Activated naive CD8-positive, alpha-beta T cell treated with anti-CD3 and anti-CD28 coated beads for 36 hours (primary cell): ENCODE measurements at places on chromosomes 12 and 14.

GRCh38 chr12:14460212-14460841 lies 94.8 kb downstream of the ATF7IP start:
- peaks cover 43% of the 10 kb centered on the region for H3K36me3 ChIP-seq
- no peak for DNase-seq
- H3K27ac ChIP-seq = no peak overlapping the region
- no peak overlapping the region for H3K4me3 ChIP-seq
- H3K4me1 ChIP-seq = peaks cover 18% of the 10 kb centered on the region

DNA sequence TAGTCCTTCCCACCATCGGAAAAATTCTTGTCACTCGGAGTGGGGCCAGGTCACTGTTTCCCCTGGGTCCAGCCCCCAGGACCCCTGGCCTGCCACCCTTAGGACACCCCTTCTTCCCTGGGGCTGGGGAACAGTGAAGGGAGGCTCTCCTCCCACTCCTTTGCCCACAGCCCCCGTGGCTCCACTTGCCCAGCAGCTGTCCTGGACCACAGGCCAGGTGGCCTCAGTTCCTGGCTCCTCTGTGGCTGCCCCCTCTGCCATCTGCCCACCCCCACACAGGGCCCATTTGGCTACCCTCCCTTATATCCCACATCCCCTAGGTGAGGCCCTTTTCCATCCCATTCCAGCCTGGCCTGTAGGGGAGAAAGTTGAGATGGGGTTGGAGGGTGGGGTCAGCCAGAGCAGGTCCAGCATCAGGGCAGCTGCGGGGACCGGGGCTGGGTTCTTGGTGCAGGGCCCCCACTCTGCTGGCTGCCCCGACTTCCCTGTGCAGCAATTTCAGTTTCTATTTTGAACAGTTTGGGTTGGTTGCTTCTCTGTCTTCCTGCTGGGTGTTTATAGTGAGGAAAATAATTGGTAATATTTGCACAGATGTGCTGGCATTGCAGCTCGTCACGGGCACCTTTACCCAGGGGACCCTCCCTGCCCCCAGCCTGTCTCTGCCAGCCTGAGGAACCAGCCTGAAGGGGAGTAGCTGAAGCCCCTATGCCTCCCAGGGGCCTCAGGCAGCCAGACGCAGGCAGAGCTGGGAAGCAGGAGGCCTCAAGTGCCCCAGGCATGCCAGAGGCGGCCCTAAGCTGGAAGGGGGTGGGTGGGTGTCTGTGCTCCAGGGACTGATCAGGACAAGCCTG lies 23.4 kb downstream of the SYNDIG1L start:
- no peaks in the 10 kb centered on the region for H3K27me3 ChIP-seq
- DNase-seq = no peak
- peak overlapping the region; percentile 51 for H3K4me3 ChIP-seq
- no peaks in the 10 kb centered on the region for H3K36me3 ChIP-seq

- no peaks in the 10 kb centered on the region for H3K27me3 ChIP-seq
- H3K4me3 ChIP-seq = no peak overlapping the region
- H3K36me3 ChIP-seq = no peaks in the 10 kb centered on the region
- peaks cover 15% of the 10 kb centered on the region for H3K4me1 ChIP-seq
Observed at GRCh38 chr14:68557648-68558047, 235.2 kb downstream of the ZFP36L1 start.

- no peak for DNase-seq
- H3K4me3 ChIP-seq = no peak overlapping the region
- peaks cover 24% of the 10 kb centered on the region for H3K4me1 ChIP-seq
- H3K36me3 ChIP-seq = peaks cover 8% of the 10 kb centered on the region
- no peak overlapping the region for H3K27ac ChIP-seq
Observed at GRCh38 chr12:12735301-12735700, 18.1 kb downstream of the CDKN1B start.

DNA sequence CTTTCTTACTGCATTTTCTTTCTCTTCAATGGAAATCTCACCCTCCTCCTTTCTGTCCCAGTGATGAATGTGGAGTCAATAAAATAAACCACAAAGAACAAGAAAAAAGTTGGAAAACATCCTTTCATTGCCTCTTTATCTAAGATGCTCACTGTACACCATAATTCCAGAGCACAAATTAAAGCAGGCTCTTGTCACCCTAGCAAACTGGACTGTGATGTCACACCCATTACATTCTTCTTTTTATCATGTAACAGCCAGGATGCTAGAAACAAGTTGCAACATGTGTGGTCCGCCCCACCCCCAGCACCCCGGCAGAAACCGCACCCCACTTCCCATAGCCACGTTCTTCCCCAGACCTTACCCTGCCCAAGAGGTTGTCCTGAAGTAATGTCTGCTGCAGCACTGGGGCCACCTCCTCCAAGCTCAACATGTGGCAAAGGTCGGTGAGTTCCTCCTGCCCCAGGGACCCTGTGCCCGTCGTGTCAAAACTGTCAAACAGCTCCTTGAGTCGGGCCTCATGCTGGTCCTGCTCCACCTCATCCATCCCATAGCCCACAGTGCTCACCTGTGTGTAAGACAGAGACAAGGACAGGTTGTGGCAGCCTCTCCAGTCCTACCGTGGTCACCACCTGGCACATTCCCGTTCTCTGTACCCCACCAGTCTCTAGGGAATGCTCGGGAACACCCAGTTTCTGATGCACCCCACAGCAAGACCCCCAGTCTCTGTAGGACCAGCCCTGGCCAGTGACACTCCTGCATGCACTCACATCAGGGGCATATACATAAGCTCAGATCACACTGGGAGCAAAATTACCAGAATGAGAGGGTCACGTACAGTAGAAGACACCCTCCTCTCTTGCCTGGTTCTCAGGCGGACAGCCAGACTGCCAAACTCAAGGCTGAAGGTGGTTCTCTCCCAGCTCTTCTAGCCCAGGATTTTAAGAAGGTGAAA lies 9.2 kb downstream of the NIN start:
- peak overlapping the region; percentile 91 for H3K27ac ChIP-seq
- H3K36me3 ChIP-seq = peaks cover 48% of the 10 kb centered on the region
- no peaks in the 10 kb centered on the region for H3K27me3 ChIP-seq
- peak; percentile 53 for DNase-seq
- H3K4me3 ChIP-seq = peak overlapping the region; percentile 74

DNA sequence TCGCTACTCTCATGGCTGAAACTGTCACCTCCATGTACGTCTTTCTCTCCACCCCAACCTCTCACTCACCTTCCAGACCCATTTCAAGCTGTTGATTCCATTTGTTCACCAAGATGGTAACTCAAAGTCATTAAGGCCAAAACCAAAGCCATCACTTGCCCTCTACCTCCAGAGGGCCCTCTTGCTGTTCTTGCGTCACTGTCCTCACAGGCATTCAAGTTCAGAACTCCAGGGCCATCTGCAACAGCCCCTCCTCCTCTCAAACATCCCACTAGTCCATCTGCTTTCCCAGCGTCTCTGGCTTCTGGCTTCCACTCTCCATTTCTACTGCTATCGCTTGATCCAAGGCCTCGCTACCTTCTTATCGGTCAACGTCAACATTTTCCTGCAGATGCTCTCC lies 74.5 kb downstream of the VWF start:
- no peaks in the 10 kb centered on the region for H3K4me1 ChIP-seq
- H3K27me3 ChIP-seq = peaks cover 3% of the 10 kb centered on the region
- no peak for DNase-seq
- H3K36me3 ChIP-seq = no peaks in the 10 kb centered on the region
- H3K27ac ChIP-seq = no peak overlapping the region

DNA sequence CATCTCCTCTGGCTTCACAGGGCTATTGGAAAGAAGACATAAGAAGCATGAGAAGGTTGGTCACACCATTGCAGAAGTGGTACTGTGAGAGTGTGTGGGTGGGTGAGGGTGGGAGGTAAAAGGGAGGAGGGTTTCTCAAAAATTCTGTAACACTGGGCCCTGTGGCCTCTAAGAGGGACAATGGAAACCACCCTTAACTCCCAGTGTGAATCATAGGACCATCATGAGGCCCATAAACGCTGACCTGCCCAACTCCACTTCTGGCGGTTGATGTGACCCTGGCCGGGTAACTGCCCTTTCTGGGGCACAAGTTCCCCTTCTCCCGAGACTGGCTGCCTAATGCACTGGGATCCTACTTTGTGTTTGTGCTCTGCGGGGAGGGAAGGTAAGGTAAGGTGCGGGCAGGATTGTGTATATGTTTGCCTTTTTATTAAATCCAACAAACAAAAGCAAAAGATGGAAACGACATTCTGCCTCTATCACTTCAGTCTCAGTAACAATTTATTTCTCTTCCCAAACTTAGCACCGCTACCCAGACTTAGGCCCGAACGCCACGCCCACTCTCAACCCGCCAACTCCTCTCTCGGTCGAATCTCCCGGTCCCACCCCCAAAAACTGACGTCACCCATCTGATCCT lies 551 bp downstream of the METTL1 start:
- peaks cover 26% of the 10 kb centered on the region for H3K4me1 ChIP-seq
- H3K27me3 ChIP-seq = peaks cover 7% of the 10 kb centered on the region
- peak overlapping the region; percentile 98 for H3K27ac ChIP-seq
- peak; percentile 91 for DNase-seq

GRCh38 chr14:93956514-93957332 lies 19.6 kb downstream of the ASB2 start:
- peaks cover 41% of the 10 kb centered on the region for H3K36me3 ChIP-seq
- H3K27me3 ChIP-seq = no peaks in the 10 kb centered on the region
- H3K27ac ChIP-seq = peak overlapping the region; percentile 100

- no peak overlapping the region for H3K4me3 ChIP-seq
- no peak overlapping the region for H3K27ac ChIP-seq
- no peaks in the 10 kb centered on the region for H3K36me3 ChIP-seq
- no peak for DNase-seq
- H3K4me1 ChIP-seq = no peaks in the 10 kb centered on the region
Observed at GRCh38 chr14:100684961-100685360, 41.7 kb upstream of the DLK1 start.

DNA sequence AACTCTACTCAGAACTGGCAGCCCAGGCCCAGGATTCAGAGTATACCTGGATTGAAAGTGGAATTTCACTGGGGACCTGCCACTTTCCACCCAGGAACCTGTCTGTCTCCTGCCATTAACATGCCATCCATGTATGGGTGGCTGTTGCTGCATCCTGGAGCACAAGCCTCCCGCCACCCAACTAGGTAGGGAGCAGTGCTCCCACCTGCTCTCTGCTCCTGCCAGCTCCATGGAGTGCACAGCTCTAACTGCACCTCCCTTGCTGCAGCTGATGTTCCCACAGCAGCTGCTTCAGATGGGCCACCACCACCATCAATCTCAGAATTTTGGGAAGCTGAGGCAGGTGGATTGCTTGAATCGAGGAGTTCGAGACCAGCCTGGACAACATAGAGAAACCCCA lies 17.1 kb upstream of the NTS start:
- no peaks in the 10 kb centered on the region for H3K27me3 ChIP-seq
- DNase-seq = no peak
- H3K36me3 ChIP-seq = no peaks in the 10 kb centered on the region
- H3K4me1 ChIP-seq = no peaks in the 10 kb centered on the region
- H3K27ac ChIP-seq = no peak overlapping the region

DNA sequence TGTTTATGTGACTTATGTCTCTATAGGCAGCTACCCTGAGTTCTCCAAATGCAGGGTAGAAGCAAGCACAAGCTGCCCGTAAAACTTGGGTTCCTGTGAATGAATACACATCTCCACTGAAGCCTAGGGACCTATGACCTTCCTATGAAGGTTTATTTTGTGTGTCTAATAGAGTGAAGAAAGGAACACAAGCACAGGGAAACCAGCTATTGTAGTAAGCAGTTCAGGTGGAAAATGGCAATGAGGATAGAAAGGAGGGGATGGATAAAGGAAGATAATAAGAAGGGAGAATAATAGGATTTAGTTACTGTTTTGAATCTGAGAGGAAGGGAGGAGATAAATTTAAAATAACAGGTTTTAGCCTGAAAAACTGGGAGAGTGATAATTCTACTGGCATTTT lies 2.4 kb downstream of the PFKM start:
- H3K4me1 ChIP-seq = peaks cover 11% of the 10 kb centered on the region
- H3K4me3 ChIP-seq = no peak overlapping the region
- no peak for DNase-seq
- peaks cover 3% of the 10 kb centered on the region for H3K27me3 ChIP-seq
- H3K36me3 ChIP-seq = peaks cover 22% of the 10 kb centered on the region

DNA sequence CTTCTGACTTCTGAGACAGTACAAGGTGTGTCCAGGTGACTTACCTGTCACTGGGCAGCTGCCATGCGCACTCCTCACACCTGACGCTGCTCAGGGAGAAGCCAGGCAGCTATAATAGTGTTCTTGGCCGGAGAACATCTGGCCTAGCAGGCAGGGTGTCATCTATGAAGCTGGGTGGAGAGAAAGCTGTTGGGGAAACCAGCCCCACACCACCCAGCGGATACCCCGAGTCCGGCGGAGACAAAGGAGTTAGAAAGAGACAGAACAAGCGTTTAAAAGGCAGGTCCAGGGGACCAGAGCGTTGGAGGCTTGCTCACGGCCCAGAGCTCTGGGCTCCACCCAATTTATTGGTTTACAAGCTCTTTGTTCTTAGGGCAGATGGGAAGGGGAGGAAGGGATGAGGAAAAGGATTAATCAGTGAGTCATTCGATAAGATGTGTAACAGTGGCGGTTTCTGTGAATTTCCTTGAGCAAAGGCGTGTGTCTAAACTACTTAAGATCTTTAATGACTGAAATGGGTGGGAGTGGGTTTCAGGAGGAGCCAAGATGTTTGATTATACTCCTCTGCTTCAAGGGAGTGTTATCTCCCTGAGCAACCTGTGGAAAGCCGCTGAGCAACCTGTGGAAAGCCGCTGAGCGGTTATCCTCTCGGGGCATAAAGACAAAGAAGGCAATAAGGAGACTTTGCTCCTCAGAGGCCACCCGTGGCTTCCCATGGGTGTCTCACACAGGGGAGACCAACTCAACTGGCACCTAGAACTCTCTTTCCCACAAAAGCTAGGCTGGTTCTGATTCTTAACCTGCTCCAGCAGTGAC lies at the start of gene GALNT8:
Gene GALNT8, plus strand, starts transcription at position 580 of the 816 bp plus-strand sequence. CDS start 278 bp downstream, outside the sequence.
- peaks cover 27% of the 10 kb centered on the region for H3K27me3 ChIP-seq
- H3K4me1 ChIP-seq = no peaks in the 10 kb centered on the region
- no peaks in the 10 kb centered on the region for H3K36me3 ChIP-seq
- H3K4me3 ChIP-seq = no peak within 1 kb of the TSS

DNA sequence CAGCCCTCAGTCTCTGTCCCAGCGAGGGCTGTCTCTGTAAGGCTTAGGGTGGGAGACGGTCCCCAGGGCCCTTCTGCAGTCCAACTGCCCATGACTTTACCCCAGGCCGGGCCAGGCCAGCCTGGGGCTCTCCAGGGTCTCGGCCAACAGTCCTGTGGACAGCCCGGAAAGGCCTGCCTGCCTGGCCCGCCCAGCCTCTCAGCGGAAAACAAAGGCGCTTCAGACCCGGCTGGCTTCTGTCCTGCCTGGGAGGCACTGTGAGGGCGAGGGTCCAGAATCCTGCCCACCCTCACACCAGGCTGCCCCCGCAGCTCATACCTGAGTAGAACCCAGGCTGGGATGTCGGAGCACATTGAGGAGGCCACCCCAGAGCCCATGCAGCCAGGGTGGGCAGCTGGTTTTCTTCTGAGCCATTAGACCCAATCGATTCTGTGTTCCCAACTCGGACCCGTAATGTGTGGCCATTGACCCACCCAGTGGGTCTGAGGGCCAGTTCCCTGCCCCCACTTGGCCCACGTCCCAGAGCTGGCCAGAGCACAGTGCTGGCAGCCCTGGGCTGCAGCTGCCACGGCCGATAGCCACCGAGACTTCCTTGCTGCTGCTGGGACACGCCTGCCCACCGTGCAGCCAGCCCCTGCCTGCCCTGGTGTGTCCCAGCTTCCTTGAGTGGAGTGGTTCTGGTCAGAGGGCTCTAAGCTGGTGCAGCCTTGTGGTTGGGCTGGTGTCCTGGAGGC lies 1.6 kb downstream of the CRIP2 start:
- no peak overlapping the region for H3K27ac ChIP-seq

- no peaks in the 10 kb centered on the region for H3K36me3 ChIP-seq
- H3K27ac ChIP-seq = no peak overlapping the region
- H3K4me3 ChIP-seq = no peak overlapping the region
- H3K4me1 ChIP-seq = no peaks in the 10 kb centered on the region
- H3K27me3 ChIP-seq = no peaks in the 10 kb centered on the region
Observed at GRCh38 chr12:52402873-52403540, 3.1 kb downstream of the KRT82 start.
